Activated CD8-positive, alpha-beta T cell treated with anti-CD3 and anti-CD28 coated beads for 36 hours (primary cell): ENCODE measurements at places on chromosomes 7 and 10.

- no peak for DNase-seq
Observed at GRCh38 chr7:9505516-9505915, 1072.1 kb downstream of the NXPH1 start.

DNA sequence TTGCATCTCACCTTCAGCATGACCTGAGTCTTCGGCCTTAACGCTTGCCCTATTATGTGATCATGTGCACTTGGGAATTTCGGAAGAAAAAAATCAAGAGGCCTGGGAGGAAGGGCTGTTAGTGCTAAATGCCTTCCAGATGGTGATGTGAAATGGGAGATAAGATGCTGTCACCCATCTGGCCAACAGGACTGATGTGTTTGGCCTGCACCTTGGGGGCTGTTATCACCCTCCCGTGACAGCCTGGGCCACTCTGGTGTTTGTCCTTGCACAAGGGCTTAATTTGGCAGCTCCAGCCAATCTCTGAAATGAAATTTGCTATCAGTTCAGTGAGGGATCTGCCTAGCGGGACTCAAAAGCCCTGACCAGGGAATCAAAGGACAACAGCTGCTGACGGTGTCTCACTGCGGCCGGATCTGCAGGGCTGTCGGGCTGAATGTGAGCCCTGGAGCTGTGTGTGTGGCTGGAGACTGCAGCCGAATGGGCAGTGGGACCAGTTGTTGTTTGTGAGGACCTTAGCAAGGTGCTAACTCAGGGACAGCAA lies 131.4 kb upstream of the BTBD16 start:
- DNase-seq: no peak

GRCh38 chr10:17904564-17904963 lies 47.2 kb upstream of the SLC39A12 start:
- DNase-seq: no peak

- peak; percentile 71 for DNase-seq
Observed at GRCh38 chr10:72337039-72337629, 17.6 kb downstream of the DNAJB12 start.

GRCh38 chr7:139916717-139917395 lies 87.8 kb downstream of the TBXAS1 start:
- peak; percentile 54 for DNase-seq

DNA sequence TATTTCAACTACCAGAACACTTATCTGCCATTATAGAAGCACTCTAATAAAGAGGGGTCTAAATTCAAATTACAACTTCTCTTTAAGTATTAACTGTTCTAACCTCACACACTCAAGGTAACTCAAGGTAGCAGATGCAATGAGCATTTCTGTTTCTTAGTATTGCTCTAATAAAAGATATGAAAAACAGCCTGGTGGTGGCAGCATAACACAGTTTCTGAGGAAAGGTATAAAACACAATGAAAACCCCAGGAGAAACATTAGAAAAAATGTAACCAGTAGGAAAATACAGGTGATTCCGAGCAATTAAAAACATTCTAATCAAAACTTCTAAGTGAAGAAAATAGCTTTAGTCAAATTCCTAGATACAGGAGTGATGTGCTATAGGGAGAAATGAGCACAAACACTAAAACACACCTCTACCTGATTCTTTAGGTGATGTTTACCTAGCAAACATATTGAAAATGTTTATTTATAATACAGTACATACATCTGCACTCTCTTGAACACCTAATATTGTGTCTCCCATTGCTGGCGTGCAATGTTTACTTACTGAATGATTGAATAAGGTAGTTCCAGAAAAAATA lies 3.5 kb downstream of the MKRN1 start:
- peak; percentile 71 for DNase-seq

GRCh38 chr10:119135513-119135881 lies 30.0 kb downstream of the SFXN4 start:
- DNase-seq: no peak

DNA sequence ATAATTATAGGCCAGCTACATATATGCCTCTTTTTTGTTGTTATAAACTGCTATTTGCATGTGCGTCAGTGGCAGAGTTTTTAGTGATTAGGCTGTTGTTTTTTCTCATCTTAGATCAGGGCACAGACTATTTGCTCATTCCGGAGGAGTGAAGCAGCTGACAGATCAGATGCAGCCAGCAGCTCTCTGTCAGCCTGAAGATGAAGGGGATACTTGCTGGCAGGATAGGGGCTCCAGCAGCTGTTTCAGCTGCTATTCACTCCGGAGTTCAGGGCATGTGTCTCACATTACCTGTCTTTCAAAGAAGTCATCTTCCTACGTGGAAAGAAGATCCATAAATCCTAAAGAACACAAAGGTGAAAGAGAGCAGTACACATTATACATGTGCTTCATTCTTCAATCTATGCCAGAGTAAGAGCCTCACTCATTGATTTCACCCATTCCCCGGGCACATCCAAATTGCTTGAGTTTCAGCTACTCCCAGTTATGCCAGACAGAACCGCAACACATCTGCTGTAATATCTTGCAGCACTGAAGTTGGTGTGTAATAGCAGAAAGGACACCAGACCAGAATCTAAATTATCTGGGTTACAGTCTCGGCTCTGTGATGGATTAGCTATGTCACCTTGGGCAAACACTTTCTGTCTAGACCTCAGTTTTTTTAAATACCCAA lies 182.8 kb upstream of the CHRM2 start:
- no peak for DNase-seq

DNA sequence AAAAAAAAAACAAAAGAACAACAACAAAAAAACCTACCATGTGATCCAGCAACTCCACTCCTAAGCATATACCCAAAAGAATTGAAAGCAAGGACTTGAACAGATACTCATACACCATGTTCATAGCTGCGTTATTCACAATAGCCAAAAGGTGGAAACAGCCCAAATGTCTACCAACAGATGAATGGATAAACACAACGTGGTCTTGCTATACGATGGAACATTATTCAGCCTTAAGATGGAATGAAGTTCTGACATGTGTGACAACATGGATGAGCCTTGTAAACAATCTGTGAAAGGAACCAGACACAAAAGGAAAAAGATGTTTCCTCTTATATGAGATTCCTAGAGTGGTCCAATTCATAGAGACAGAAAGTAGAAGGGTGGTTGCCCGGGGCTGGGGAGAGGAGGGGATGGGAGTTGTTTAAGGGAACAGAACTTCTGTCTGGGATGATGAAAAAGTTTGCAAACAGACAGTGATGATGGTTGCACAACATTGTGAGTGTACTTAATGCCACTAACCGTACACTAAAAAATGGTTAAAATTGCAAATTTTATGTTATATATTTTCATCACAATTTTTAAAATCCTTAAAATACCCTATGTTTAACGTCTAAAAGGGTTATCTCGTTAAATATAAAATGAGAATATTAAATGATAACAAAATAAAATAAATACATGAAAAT lies 11.6 kb downstream of the CLEC2L start:
- DNase-seq: no peak

GRCh38 chr7:90424720-90425119 lies 21.5 kb downstream of the CLDN12 start:
- DNase-seq: no peak

- DNase-seq: no peak
Observed at GRCh38 chr7:70113536-70113935, 515.3 kb downstream of the AUTS2 start.

DNA sequence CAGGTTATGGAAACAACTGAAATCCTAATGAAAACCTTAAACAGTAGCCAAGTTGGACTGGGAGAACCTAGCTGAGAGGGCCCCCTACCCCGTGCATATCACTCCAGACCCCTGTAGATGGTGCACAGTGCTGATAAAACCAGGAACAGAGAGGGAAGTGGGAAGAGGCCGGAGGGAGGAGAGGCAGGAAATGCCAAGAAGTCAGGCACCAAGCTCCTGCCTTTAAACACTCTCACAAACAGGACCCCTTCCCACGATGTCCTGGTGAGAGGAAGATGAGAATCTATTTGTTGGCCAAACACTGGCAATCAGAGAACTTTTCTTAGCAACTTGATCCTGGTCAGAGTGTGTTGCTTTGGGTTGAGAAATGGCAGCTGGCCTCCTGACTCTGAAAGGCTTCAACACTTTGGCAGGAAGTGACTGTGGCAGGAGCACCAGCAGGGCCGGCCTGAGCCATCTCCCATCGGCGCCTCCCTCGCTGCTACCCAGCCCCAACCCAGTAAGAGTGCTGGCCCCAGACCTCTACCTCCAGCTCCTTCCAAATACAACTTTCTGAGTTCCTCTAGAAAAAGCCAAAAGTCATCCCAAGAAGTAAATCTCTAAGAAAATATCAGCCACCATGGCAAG lies 39.5 kb downstream of the GSDME start:
- DNase-seq: no peak

DNA sequence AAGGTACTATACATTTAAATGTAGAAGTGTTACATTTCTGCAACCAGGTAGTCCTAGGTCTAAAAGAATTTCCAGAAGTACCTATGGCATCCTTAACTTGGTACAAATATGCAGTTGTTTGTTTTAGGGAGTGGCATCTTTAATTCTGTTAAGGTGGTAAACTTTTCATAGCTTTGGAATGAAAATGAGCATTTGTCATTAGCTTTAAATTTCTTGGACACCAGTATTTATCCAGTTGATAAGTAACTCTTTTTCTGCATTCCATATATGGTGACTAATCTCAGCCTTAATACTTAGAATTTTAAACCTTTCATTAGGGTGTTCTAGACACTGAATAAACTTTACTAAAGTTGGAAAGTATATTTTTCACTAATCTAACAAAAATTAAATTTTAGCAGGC lies 10.8 kb downstream of the SLF2 start:
- no peak for DNase-seq

DNA sequence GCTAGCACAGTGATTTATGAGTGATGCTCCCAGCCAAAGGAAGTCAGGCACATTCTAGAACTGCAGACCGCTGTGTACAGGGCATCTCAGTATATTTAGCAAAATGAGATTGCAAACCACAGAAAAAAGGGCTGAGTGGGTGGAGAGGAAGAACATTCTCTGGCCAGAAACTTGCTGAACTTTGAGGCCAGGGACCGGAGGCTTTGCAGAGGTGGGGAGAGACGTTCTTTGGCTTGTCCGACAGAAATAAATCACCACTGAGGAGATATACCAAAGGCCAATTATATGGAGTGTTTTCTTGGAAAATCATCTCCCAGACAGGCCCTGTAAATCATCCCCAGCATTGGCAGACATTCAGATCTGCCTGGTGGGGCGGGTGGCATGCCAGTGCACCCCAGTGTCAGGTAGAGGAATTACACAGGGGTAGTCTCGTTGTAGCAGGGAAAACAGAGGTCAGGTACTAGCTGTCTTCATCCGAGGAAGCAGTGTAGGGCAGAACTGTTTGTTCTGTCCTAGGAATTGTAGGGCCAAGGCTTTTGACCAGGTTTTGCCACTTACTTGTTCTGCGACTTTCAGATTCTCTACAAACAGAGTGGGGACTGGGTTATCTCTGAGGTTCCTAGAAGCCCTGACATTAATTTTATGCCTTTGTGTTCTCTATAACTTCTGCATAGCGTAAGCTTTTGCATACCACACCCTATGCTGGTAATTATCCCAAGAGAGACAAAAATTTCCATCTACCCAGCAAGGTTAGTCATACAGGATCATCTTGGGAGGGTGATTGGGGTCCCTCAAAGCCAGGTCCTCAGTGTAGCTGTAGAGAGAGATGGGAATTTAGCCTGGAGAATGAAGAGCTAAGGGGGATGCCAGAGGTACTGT lies 655.6 kb downstream of the LRMDA start:
- DNase-seq: peak; percentile 8

DNA sequence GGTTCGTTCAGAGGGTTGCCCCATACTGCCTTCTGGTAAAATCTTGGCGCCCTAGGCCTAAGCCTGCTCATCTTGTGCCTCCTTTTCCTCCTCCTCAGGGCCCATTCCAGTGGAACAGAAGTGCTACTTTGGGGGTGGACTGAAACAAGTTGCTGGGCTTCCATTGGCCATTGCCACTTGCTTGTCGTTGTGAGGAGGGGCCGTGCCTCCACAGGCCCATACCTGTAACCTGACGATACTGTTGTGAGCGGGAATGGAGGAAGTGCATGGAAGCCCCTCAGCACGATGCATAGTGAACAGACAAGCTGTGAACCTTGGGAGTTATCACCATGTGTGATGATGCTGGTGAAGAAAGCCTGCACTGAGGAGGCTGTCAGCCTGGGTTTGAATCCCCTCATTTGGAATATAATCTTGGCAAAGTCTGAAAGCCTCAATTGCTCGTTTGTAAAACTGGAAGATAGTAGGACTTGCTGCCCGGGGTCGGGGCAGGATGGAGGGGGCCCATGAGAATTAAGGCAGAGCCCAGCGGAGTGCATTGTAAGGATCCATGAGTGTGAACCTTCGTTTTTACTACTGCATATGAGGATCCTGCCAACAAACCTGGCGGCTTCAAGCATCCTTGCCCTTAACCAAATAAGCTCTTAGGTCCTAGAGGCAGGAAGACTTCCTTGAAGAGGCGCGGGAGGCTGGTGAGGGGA lies 671 bp upstream of the PAPSS2 start:
- DNase-seq: no peak

- DNase-seq: no peak
Observed at GRCh38 chr7:48428091-48428684, 256.9 kb downstream of the ABCA13 start.

DNA sequence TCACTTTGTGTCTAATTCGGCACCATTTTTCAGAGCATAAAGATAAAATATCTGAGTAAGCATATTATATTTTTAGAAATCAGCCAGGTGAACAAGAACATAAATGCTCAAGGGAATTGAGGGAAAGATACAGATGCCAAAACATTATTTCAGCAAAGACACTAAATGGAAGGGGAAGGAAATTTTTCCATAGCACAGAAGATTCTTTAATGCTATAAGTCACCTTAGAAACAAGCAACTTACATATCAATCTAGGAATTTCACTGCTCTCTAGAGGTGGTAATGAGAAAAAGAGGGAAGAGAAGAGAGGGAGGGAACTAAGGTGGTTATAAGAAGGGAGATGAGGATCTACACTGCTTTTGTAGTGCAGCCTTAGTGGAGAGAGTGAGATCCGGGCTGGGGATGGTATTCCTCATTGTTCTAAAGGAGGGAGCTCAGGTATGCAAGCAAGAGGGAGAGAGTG lies 20.4 kb downstream of the ZNF365 start:
- DNase-seq: no peak

DNA sequence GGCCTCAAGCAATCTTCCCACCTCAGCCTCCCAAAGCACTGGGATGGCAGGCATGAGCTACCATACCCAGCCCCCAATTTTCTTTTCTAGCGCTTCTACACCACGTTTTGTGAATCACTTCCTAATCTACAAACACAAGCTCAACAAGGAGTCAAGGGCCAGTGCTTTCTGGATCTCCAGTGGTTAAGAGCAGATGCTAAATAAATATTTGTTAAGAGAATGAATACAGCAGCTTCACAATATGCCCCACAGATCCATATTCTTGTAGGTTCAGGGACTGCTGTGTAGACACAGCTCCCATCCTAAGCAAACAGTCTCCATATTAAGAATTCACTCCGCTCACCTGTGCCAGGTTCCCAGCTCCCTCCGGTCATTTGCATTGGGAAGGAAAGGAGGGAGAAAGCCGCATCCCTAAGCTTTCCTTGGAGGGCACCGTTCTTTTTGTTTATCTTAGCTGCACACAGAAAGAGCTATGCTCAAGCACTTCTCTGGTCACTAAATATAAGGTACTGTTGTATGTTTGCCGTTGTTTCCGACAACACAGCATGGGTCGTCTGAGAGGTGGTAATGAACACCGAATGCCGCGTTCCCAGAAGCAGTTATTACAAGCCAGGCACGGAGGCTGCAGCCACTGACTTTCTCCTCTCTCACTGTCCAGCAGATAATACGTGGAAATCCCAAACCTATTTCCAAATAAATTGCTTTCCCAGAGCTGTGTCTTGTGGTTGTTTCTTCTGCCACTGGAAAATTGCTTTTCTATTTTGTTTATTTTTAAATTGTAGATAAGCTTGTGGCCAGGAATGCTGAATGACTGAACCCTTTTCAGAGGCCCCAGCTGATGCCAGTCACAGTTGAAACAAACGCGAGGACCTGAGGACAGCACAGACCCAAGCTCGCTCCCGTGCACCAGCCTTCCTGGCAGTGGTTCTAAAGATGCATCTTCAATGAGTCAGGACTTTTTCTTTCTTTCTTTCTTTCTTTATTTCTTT lies 217.1 kb downstream of the PRPF18 start:
- DNase-seq: no peak
